RWPE1 (cell line): ENCODE measurements at places on chromosomes 16 and 17.

- DNase-seq = no peak
Measured at GRCh38 chr17:41885733-41886132, 20.5 kb upstream of the KLHL11 start.

DNA sequence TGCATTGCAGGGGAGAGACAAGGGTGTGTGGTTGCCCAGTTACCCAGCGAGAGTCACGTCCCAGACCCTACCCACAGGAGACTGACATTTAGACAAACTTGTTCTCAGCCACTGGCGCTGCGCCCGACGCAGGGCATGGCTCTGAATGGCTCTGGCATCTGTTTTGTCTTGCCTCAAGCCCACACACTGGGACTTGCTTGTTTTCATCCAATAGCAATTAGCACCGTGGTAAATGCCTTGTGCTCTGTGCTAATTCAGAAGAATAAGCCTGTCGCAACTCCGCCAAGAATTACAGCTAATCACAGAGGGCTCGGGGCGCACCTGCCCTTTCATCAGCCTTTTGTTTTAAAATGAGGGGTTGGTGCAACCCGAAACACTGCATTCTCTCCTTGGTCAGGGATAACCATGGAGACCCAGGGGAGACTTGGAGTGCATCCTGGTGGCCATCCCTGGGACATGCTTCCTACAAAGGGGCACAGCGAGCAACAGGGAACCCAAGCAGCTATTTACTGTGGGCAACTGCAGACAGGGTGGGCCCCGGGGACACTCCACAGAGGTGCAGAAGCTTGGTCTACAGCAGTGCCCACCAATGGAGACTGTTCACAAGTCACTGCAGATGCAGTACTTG lies 220.6 kb upstream of the ZFHX3 start:
- DNase-seq = no peak

GRCh38 chr16:49496656-49497055 lies 123.1 kb downstream of the C16orf78 start:
- no peak for DNase-seq

DNA sequence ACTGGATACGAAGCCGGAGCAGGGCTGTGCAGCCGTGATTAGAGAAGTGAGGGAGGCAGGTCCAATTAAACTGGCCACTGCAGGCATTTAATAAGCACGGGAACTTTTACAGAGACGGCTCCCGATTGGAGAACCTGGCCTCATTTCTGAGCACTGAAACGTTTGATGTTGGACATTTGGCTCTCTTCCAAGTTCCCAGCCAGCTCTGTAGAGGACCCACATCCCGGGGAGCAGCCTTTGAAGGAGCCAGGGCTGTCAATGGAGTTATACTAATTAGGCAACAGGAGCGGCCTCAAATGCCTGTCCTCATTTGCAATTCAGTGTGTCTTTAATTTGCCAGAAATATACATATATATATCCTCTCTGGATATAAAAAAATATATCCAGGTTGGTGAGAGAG lies 499.4 kb upstream of the C16orf82 start:
- DNase-seq = no peak

DNA sequence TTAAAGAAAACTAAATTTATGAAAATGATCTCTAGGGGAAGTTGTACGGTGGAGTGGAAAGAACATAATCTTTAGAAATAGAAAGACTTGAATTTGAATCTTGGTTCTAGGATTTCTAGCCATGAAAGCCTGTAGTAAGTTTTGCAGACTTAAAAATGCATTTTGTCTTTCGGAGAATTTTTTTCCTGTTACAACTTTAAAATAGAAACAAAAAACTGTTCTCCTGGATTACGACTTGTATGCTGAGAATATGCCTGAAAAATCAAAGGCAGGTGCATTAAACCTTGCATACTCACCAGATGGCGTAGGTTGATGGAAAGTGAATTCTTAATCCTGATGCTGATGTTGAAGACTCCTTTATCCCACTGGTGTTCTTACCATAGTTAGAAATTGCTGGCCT lies 7.5 kb upstream of the MPHOSPH6 start:
- no peak for DNase-seq

- no peak for DNase-seq
Measured at GRCh38 chr16:79691007-79691406, 90.5 kb upstream of the MAF start.

DNA sequence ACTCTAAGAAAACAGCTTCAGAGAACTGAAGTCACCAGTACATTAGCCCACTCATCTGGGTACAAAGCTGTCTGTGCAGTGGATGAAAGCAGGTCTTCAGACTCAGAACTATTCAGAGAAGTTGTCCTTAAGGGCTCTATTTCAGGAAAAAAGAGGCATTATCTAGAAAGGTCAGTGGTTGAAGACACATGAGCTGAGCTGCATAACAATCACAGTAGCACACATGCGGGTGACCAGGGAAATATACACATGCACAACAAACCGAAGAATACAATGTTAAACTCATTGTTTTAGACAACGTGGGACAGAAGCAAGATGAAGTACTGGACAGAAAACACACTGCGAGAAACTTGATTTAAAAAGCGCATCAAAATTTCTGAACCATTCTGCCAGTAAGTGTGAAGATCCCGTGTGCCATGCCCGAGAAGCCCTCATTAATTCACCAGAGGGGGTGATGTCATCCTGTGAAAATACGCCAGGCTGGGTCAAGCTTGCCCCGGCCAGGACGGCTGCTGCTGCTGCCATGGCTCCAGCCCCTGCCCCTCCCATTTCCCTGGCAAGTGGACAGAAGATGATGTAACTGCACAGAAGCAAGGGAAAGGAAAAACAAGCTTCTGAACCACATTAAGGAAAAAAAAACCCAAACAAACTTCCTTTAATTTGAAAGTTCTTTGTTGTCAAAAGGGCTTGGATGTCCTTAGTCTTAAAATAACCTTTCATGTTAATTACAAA lies 10.1 kb downstream of the DYNC1LI2 start:
- peak; percentile 87 for DNase-seq

- DNase-seq = no peak
Measured at GRCh38 chr17:46166692-46167249, 26.5 kb downstream of the KANSL1 start.

DNA sequence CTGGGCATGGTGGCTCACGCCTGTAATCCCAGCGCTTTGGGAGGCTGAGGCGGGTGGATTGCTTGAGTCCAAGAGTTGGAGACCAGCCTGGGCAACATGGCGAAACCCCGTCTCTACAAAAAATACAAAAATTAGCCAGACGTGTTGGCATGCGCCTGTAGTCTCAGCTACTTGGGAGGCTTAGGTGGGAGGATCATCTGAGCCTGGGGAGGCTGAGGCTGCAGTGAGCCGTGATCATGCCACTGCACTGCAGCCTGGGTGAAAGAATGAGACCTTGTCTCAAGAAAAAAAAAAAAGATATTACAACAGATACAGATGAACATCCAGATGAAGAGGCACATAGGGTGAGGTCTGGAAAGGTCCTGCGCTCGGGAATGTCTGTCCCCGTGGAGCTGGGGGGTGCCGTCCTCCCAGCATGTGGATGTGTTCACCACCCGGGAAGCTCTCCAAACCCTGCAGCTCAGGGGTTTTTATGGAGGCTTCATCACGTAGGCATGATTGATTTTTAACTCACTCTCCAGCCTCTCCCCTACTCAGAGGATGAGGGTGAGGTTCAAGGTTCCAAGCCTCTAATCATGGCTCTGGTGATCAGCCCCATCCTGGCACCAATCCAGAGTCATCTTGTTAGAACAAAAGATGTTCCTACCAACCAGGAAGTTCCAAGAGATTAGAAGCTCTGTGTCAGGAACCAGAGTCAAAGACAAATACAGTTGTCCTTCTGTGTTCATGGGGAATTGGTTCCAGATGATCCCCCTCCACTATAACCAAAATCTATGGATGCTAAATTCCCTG lies 85.0 kb upstream of the DNAJA2 start:
- no peak for DNase-seq

DNA sequence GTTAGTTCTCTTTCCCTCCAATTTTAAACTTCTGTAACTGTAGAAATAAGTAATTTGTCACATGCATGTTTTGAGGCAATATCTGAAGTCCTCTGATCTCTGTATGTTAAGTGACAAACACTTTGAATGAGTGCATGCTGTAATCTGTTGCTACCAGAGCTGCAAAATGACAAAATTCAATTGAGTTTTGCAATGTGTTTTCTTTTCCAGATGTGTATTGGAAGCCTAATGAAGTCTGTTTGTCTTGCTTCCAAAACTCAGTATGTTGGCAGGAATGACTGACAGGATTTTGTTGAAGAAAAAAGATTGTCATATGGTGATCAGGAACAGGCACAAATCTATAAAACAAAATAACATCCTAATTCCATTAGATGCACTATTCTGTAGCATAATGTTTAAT lies 561.6 kb upstream of the CDH8 start:
- no peak for DNase-seq

DNA sequence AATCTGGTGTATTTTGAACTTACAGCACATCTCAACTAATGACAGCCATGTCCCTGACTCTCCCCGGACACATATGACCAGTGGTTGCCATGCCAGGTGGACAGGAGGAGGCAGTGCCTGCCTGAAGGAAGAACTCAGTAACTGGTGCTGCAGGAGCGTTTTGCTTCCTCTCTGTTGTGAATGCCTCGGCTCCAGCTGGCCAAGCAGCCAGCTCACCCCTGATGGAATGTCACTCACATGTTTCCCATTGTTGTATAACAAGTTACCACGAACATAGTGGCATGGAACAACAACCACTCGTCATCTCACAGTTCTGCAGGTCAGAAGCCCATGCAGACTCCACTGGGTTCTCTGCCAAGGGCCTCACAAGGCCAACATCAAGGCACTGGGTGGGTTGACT lies 20.1 kb upstream of the IRF8 start:
- peak; percentile 53 for DNase-seq

DNA sequence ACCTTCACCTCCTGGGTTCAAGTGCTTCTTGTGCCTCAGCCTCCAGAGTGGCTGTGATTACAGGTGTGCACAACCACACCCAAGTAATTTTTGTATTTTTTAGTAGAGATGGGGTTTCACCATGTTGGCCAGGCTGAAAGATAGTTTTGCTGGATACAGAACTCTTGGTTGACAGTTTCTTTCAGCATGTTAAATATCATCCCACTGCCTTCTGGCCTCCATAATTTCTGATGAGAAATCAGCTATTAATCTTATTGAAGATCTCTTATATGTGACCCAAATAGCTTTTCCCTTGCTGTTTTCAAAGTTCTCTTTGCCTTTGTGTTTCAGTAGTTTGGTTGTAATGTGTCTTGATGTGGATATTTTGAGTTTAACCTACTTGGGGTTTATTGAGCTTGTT lies 50.3 kb upstream of the BRD7 start:
- DNase-seq = no peak

GRCh38 chr16:48511071-48511540 lies 98.9 kb downstream of the N4BP1 start:
- peak; percentile 77 for DNase-seq

GRCh38 chr17:42675965-42676423 lies 800 bp downstream of the PLEKHH3 start:
- no peak for DNase-seq

DNA sequence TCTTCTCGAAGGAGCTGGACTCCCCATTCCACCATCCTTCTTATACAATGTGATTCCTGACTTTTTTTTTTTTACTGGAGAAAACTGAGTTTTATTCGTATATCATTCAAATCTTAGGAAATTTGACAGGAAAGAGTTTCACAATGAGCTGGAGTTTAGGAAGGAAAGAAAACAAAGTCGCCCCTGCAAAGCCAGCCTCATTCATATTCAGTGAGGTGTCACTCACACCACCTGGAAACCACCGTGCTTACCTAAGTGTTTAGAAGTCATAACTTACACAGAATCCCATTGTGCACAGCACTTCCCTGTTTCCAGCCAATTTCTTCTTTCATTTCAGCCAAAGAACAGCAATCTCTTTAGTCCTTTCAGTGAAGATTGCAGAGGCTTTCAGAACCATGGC lies 90.3 kb upstream of the CHMP6 start:
- DNase-seq = peak; percentile 46

DNA sequence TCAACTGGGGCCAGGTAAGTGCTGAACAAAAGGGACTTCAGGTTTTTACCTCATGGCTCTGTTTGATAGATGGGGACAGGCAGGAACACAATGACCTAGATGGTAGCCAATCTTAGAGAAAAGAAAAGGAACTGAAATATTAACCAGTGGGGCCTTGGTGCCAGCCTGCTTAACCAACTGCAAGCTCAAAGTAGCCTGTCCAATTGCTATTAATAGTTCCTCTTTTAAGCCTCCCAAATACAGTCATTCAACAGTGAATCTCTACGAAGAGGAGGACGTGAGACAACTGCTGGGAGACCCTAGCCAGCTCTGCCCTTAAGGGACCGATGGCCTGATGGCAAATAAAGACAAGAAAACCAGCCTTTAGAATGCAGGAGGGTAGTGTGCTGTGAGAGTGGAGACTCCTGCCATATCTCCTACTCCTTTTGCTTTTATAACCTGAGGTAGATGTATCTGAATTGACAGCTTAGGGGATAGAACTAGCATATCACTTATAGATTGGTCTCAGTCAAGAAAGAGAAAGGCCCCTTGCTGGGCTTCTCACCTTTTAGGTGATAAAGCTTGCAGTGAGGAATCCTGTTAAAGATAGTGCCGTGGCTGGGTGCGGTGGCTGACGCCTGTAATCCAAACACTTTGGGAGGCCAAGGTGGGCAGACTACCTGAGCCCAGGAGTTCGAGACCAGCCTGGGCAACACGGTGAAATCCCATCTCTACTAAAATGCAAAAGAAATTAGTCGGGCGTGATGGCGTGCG lies 28.3 kb downstream of the ARSG start:
- no peak for DNase-seq

DNA sequence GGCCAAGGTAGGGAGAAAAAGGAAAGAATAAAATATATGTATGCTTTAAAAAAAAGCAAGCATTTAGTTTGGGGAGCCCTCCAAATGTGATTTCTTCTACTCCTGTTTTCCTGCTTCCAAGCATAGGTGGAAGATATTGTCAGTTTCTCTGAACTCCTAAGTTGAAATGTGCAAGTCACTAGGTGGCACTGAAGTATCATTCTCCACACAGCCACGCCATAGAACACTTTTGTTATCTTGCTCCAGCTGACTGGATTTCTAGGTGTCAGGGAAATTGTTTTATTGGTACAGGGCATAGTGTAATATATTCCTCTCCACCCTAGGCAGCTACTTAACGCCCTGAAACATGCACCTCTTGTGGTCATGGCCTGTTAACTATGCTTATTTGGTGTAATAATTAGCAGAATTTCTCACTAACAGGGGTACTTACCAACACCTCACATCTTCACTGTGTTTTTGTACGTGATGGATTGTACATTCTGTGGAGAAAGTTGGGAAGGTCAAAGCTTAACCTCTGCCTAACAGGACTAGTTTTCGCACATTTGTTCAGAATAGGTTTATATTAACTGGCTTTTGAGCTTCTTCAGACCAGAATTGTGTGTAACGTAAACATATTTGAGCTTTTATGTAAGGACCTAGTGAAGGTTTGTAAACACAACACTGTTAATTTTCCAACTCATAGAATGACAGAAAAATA lies 69.3 kb downstream of the FTO start:
- DNase-seq = peak; percentile 66

- DNase-seq = no peak
Measured at GRCh38 chr17:44384281-44384822, 5.1 kb downstream of the ITGA2B start.

- DNase-seq = no peak
Measured at GRCh38 chr17:2110436-2110835, 55.5 kb downstream of the HIC1 start.

GRCh38 chr17:78528541-78528940 lies 48.7 kb downstream of the DNAH17 start:
- no peak for DNase-seq
